ENCODE measurements at places on chromosomes 13 and 19. TPM values are rescaled to one million over a fixed set of nuclear protein-coding genes. Genes with fewer than 3 reads are reported as not detected.

RNF17 gene
- not detected for total RNA-seq

- H3K27ac ChIP-seq = no peak overlapping the region
- DNase-seq = no peak
Measured at GRCh38 chr19:40584007-40584406, 7.3 kb downstream of the SHKBP1 start.

- no peak overlapping the region for H3K27ac ChIP-seq
- no peaks in the 10 kb centered on the region for H3K4me1 ChIP-seq
- H3K36me3 ChIP-seq = no peaks in the 10 kb centered on the region
- H3K4me3 ChIP-seq = no peak overlapping the region
Measured at GRCh38 chr19:28514166-28514565, 698.8 kb downstream of the UQCRFS1 start.

DNA sequence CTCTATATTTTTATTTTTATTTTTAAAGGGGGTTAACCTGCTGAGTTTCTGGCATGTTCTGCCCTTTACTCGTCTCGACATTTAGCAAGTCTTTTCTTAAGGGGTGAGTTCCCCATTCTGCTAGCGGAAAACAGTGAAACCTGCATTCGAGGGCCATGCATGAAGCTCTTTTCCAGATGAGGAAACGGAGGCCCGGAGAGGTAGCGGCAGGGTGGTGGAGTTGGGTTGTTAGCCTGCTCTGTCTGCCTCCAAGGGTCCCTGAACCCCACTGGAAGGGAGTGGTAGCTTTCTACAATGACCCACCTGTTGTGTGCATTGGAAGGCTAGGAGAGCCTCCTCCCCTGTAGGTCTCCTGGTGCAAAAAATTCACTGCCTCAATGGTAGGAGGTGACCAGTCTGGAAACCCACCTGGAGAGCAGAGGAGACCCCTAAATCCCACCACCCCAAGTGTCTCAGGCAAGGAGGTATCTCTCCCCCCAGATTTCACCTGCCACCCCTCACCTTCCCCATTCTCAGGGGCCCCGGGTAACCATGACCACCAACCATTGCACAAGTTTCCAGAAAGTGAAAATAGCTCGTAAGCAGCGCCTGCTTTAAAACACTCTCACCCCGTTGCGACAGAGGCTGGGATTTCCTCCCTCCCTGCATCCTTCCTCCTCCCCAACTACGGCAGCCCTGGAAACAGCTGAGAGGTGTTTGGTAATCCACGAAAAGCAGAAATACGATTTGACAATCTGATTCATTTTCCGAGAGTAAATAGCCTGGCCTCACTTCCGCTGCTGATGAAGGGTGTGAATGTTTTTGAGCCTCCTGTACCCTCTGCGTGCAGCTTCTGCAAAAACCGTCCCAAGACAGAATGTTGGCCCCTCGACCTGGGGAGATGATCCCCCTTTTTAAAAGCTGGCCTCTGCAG is 3.5 kb downstream of the KLF2 start:
- no peaks in the 10 kb centered on the region for H3K4me1 ChIP-seq
- H3K27ac ChIP-seq = peak overlapping the region; percentile 89
- no peaks in the 10 kb centered on the region for H3K27me3 ChIP-seq
- H3K4me3 ChIP-seq = no peak overlapping the region
- no peaks in the 10 kb centered on the region for H3K36me3 ChIP-seq

DNA sequence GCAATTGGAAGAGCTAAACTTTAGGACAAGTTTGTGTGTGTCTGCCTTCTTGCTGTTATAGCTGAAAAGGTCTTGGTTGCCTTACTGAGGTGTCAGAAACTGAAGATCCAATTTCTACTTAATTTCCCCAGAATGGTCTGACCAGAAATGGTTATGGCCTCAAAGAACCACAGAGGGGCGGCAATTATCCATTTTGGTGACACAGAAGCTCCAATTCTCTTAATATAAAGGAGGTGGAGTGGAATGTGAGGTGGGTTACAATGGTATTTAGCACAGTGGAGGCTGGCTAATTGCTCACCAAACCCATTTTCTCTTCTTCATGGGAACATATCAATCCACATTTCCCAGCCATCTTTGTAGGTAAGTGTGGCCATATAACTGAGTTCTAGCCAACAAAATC is 1157.2 kb downstream of the OLFM4 start:
- no peaks in the 10 kb centered on the region for H3K36me3 ChIP-seq
- H3K4me3 ChIP-seq = no peak overlapping the region
- peak; percentile 29 for DNase-seq
- H3K4me1 ChIP-seq = no peaks in the 10 kb centered on the region
- no peaks in the 10 kb centered on the region for H3K27me3 ChIP-seq

DNA sequence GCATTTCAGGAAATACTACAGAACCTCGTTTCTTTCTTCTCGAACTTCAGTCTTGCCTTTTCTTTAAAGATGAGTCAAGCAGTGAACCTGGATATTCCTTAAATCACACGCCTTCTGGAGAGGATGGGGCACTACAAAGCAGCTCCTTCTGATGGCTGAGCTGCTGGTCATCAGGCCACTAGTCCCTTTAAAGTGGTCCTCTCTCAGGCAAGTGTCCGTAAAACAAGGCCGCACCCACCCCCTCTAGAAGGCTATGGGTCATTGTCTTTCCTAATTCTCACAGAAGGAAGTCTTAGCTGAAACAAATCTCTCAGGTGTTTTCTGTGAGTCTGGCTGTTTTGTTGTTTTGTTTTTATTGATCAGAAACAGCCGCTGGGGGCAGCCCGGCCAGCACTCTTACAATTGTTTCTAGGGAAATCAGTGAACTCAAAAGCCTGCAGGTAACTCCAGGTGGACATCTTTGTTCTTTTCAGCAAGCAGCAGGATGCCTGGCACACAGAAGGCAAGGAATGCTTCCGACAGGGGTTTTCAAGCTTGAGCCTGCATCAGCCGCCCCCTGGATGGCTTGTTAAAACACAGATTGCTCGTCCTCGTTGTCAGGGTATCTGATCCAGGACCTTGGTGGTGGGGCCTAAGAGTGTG is 45.4 kb downstream of the MBNL2 start:
- no peak overlapping the region for H3K4me3 ChIP-seq
- no peaks in the 10 kb centered on the region for H3K36me3 ChIP-seq
- H3K27me3 ChIP-seq = no peaks in the 10 kb centered on the region
- H3K27ac ChIP-seq = no peak overlapping the region

DNA sequence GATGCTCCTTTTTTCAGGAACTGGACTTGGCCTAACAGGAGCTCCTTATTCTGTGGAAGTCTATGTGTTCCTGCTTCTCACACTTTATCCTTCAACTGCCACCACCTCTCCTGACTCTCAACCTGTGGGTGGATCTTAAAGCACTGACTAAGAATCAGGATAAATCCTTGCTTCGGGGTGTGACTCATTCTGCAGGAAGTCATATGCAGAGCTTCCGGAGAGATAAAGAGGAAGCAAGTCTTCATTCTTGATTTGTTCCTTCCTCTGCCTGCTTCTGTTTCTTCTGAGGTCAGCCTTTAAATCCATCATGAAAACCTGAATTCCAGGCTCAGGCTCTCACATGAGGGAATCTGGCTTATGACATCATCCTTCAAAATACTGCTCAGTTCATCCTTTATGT is 137.1 kb upstream of the ATXN8OS start:
- H3K27ac ChIP-seq = no peak overlapping the region
- no peaks in the 10 kb centered on the region for H3K27me3 ChIP-seq
- H3K4me1 ChIP-seq = no peaks in the 10 kb centered on the region
- H3K4me3 ChIP-seq = no peak overlapping the region
- H3K36me3 ChIP-seq = no peaks in the 10 kb centered on the region
